ENCODE measurements at places on chromosomes 7 and 10.
A peak's percentile ranks its signal among the peaks of the same experiment; 100 is the strongest.

GRCh38 chr10:32130788-32131187 lies 74.6 kb upstream of the KIF5B start:
- DNase-seq: no peak

GRCh38 chr10:79268742-79269141 lies 78.5 kb upstream of the PPIF start:
- peak; percentile 35 for DNase-seq

- no peak for DNase-seq
These were observed 71.6 kb upstream of the LAMB4 start for GRCh38 chr7:108201766-108202165.

DNA sequence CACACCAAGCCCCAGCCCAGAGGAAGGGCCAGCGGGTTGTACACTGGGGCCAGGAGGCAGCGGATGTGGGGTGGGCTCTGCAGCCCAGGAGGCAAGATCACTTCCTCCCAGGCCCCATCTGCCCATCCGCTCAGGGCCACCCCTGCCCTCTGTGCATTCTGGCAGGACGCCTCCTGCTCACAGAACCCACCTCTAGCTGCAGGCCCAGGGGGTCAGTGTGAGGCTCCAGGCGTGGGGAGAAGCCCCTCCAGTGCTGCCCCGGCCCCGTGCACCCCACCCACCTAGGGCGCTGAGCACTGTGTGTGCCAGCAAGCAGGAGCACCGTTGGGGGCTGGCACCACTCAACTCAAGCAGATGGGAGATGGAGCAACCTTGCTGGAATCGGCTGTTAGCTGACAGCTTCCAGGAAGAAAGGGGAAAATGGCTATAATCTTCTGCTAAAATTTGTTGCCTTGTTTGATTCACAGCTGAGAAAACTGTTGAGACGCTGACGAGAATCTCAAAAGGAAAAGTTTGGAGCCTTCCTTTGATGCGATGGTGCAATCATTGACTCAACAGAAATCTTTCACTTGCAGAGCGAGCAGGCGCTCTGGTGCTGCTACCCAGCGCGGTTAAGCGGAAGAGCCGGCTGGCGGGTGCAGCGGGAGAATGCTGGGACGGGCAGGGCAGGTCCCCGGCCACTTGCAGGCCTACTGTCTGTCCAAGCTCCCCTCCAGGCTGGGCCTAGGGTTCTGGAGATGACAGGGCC lies 276.1 kb downstream of the ELFN1 start:
- DNase-seq: no peak

- DNase-seq: peak; percentile 0
These were observed 176.9 kb upstream of the ZWINT start for GRCh38 chr10:56537984-56538383.

DNA sequence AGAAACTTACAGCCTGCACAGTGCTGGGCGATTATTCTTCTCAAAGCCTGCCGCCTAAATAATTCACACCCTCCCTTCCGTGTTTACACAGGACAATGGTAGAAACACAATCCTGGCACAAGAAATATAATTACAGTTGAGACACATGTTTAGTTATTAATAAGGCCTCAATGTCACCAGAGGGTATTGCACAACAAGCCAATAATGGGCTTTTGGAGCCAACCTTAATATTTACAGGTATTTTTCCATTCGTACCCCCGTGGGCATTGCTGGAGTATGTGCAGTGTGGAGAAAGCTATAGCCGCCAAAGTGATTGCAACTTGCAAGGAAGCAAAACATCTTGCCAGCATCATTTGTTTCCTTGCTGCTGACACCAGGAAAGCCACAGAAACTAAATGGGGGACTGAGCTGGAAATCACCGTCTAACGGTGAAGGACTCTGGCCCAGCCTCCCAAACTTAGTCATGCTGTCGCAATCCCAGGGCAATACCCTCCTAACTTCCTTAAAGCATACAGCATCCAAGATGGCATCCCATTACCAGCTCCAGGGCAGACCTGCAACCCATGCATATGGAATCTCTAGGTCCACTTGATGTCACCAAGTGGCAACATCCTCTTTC lies 8.6 kb downstream of the CALN1 start:
- DNase-seq: no peak

DNA sequence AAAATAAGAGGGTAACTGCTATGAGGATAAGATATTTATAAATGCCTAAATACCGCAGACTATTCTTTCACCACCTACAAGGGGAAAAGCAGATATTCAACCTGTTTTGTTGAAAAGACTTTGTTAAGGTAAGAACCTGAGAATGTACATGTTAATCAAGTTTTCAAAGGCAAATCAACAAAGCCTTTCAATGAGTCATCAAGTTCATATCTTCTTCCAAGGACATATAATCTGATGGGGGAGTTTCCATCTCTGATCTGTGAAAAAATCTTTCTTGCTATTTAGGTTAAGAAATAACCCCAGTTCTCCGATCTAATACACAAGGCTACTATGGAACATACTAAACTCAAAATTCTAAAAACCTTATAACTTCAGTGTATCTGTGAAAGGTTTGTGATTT lies 40.0 kb upstream of the ANLN start:
- DNase-seq: no peak

DNA sequence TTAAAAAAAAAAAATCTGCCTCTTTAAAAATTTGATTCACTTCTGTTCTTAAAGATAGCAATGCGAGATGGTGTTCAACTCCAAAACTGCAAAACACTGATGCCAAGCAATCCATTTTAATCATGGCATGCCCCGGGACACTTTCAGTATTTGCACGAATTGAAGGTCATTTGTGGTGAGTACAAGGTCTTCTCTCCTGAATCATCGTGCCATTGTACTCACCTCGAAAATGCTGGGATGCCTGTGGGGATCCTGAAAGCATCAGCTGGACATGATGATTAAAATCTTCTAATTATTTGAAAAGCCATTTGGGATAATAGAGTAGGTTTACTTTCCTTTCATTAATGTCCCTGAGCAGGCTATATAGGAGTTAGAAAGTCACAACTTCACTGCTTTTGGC lies 125.1 kb upstream of the NRP1 start:
- peak; percentile 27 for DNase-seq

DNA sequence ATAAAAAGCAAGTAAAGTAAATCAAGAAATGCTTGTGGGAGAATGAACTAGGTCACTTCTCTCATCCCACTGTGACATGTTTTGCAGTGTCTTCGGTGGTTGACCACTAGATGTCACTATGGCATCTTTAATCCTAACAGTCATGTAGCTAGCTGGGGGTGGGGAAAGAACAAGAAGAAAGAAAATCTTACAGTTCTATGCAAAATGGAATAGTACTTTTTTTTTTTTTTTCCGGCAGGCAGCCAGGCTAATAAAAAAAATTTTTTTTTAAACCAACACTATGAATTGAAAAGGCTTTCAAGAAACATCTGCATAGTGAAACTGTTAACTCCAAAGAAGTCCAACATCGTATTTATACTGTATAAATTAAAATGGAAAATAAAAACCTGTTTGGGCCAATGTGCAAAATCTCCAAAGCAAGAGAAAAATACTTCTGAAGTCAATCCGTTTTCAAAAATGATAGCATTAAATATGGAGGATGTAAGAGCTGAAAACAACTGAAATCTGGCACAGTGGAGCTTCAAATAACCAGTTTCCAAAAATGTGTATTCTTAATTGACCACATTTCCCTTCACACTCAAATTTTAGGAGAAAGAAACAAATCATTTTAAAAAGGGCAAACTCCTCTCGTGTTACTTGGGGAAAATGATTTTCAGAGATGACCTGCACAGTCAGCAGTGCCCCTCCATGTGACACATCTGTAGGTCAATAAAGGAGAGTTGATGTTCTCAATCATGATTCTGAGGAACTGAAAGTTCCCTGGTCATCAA lies 38.5 kb downstream of the CDK1 start:
- DNase-seq: peak; percentile 82

- no peak for DNase-seq
These were observed 27.4 kb downstream of the ADAMTS14 start for GRCh38 chr10:70699659-70700174.

DNA sequence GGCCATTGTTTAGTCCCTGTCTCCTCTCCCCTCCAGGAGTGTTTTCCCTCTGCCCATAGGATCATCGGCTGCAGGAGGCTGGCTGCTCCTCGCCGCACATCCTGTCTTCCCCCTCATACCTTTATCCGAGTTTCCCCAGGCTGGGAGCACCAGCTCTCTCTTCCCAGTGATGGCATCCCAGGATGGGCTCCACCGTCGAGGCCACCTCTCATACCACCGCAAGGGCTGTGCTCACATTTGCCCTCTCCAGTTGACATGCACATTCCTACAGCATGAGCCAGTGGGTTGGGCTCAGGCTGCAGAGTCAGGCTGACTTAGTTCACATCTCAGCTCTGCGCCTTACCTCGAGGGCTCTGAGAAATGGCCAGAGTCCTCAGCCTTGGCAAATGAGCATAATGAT lies 12.1 kb downstream of the HKDC1 start:
- peak; percentile 88 for DNase-seq

- DNase-seq: no peak
These were observed 18.0 kb upstream of the RET start for GRCh38 chr10:43058716-43059335.

DNA sequence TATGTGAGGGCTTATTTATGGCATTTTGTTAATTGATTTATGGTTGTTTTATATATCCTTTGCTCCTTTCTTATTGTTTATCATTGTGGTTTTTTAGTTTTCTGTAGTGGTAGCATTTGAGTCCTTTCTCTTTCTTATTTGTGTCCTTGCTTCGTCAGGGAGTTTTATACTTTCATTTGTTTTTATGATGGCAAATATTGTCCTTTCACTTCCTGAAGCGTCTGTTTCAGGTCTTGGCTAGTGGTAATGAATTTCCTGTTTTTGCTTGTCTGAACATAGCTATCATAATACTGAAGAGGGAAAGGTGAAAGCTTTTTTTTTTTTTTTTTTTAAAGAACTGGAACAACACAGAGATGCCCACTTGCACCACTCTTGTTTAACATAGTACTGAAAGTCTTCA lies 228.2 kb downstream of the ATRNL1 start:
- no peak for DNase-seq

DNA sequence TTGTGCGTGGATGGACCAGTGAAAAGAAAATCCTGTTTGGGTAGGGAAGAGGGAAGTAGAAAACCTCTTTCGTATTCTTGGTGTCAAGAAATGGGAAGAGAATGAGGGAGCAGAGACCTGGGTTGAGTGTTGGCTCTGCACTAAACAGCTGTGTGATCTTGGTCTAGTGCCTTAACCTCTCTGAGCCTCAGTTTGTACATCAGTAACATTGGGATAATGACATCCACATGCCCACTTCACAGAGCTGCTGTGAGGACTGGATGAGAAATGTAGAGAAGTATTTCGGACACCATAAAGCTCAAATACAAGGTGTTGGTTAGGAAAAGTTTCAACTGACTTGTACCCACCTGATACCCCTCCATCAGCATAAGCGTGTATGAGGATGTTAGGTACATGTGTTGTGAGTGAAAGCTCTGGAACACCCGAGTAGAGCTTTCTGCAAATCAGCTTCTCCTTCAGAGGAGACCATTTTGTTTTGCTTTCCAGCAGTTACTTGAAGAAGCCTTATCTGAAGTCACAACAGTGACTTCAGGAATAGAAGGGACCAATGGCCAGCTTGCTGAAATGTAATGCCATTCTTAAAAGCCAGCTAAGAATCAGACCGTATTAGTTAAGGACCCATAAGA lies 11.2 kb downstream of the TRIM56 start:
- DNase-seq: no peak

GRCh38 chr10:7601023-7601656 lies 65.6 kb downstream of the ITIH5 start:
- no peak for DNase-seq

- DNase-seq: peak; percentile 21
These were observed 1.4 kb downstream of the IDE start for GRCh38 chr10:92572362-92573090.

- no peak for DNase-seq
These were observed 25.9 kb downstream of the ADCY1 start for GRCh38 chr7:45599851-45600706.

DNA sequence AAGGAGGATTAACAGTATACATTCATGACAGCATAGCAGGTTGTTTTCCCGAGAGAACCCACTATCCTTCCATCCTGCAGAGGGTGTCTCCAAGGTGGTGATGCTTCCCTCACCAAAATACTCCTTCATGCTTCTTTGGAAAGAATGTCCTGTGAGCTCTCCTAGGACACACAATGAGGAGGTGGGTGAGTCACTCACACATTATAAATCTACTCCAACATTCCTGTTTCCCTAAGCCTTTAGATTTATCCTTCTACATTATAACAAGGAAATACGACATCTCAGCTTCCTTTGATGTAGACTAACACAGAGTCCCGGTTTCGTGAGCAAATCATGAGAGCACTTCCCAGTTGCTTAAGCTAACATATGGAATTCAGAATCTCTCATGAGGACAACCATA lies 689.7 kb upstream of the CELF2 start:
- no peak for DNase-seq

DNA sequence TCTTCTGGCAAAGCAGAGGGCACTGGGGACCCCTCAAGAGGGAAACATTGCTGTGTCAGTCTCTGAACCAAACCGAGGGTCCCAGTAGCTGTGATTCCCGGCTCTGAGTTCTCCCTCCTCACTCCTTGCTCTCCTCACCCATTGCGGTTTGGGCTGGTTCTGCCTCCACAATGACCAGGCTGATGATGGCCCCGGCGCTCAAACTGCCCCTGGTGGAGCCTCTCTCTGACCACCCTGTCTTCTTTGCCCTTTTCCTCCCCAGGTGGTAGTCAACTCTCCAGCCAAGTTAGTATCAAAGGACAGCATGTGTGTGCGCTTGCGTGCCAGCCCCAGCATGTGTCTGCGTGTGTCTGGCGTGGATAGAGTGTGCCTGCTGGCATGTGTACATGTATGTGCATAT lies 17.1 kb downstream of the LDB3 start:
- no peak for DNase-seq

DNA sequence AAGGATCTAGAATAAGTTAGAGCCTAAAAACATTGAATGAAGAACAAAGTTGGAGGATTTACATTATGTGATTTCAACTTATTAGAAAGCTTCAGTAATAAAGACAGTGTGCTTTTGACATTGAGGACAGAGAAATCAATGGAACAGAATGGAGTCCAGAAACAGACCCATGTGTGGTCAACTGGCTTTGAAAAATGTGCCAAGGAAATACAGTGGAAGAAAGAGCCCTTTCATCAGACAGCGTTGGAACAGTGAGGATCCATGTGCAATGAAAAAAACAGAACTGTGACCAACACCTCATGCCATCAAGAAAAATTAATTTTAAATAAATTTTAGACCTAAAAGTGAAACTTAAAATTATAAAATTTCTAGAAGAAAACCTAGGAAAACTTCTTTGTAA lies 50.6 kb upstream of the LRRC18 start:
- DNase-seq: no peak

DNA sequence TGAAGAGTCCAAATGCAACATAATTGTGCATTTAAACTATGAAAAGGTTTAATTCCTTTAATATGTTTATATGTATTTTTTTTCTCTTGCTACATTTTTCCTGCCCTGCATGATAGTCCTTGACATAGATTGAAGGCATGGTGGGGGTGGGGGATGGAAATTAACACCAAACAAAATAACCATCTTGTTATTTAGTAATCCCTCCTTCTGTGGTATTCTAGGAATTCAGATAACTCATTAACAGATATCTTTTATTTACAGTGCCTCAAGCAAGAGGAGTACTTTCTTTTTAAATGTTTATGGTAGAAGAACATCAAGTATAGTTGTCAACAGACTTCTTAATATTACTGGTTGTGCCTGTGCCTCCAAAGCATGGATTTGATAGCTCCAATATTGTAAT lies 337.6 kb upstream of the SEMA3A start:
- DNase-seq: no peak

GRCh38 chr10:60148266-60148840 lies 241.3 kb downstream of the ANK3 start:
- peak; percentile 43 for DNase-seq

GRCh38 chr10:1581189-1581588 lies 156.1 kb downstream of the ADARB2 start:
- DNase-seq: no peak
